Kidney (tissue), 22 donors: ENCODE measurements at places on chromosomes 6 and 20.
A peak's percentile ranks its signal among the peaks of the same experiment; 100 is the strongest.

- no peak for DNase-seq
Measured at GRCh38 chr6:128560966-128561365, 40.6 kb upstream of the PTPRK start.

GRCh38 chr20:20206788-20207187 lies 154.5 kb downstream of the CFAP61 start:
- DNase-seq: no peak

- no peak for DNase-seq
Measured at GRCh38 chr6:88952065-88952704, 11.2 kb downstream of the RNGTT start.

DNA sequence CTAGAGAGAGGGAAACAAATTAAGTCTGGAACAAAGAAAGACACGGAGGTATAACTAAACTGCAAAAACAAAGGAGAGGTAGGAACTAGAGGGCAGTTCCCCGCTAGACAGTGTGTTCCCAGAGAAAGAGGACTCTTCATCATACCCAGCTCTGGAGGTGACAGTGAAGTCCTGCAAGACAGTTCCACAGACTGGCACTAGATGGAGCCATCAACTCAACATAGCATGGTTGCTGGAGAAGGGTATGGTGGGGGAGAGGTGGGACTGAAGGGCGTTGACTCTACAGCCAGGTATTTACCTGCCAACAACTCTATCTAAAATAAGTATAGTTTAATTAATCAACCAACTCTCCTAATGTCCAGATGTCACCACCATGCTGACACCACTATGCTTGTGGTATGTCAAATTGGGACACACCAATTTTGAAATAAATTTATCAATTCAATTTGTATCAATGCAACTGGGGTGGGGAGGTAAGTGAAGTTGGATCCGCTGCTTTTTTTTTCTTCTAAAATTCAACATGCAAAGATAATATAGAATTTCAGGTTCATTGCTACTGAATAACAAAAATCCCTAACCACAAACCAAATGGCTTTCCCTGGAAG lies 9.7 kb downstream of the BACH2 start:
- DNase-seq: peak; percentile 51

- DNase-seq: no peak
Measured at GRCh38 chr6:77034161-77034560, 429.1 kb downstream of the HTR1B start.

GRCh38 chr20:2991532-2991931 lies 51.9 kb upstream of the GNRH2 start:
- DNase-seq: no peak

GRCh38 chr6:121971931-121972335 lies 427.5 kb upstream of the HSF2 start:
- no peak for DNase-seq
